HuH-7.5 (cell line): ENCODE measurements at places on chromosomes 1 and 21.

DNA sequence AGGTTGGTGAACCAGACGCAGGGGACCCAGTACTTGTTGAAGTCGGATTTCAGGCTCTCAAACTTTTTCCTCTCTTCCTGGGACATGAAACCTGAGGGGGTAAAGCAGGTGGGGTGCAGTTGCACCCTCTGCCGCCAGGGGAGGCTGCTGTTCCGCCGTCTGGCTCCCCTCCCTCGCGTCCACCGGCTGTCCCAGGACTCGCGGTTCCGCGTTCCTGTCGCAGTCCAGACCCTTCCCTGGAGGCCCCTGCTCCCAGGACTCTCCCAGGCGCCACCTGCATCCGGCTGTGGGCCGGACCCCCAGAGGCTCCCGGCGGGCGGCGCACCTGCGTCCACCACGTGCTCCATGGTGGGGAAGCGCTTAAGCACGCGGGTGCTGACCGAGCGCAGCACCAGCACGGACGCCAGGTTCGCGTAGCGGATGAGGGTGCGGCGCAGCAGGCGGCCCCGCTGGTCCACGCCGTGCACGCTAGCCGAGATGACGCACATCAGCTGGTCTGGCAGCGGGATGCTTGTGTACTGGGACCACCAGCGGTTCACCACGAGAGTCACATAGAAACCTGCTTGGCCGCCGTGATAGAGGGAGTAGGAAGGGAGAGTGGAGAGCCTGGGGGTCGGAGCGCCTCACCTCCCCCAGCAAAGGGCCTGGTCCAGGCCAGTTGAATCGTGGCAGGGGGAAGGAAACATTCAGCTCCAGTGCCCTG is 1.7 kb downstream of the BEST4 start:
- DNase-seq: peak; percentile 80

- DNase-seq: no peak
These were observed 5.1 kb upstream of the OLFML2B start for GRCh38 chr1:162028726-162029125.

- no peak for DNase-seq
These were observed 407.8 kb downstream of the PTPRC start for GRCh38 chr1:199046618-199047017.

DNA sequence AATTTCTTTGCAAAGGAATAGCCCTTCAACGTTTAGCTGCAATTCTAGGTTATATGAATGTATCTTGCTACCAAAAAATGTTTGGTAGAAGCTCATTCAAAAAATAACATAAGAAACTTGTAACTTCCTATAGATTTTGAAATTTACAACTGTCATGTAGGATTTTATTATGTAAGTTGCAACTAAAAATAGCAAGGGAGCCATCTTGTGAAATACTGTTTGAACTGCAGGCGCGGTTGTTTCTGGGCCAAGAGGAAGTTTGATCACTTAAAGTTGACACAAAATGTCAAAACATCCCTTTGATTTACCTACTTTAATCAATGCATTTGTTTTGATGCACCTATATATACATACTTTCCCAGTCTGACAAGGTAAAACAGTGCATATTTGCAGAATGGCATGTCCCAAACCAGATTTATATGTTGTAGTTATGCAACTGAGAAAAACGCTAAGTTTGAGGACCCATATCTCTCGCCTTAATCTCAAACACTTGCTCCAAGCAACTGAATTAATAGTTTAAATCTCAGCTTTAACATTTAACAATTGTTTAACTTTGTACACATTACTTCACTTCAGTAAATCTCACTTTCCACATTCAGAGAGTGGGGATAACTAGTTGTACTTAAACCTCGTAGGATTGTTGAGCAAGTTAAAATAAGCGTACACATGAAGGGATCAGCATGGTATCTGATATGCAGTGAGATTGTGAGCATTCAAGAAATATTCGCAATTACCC is 63.9 kb downstream of the KCNK2 start:
- no peak for DNase-seq

GRCh38 chr1:168439456-168440375 is 104.1 kb downstream of the XCL2 start:
- DNase-seq: peak; percentile 43

DNA sequence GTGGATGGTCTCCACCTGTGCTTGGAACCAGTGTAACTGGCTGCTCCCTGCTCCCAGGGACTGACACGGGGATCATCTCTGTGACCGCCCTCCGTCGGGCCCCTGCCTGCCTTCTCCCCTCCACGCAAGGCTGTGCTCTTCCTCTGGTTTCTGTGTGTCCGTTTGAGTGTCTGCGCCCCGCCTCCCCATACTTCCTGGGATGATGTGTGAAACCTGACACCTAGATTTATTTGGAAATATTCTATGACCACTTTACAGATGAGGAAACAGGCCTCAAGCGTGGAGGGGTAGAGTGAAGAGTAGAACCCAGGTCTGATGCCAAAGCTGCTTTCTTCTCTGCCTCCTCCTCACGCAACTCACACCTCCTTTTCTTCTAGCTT is 24.3 kb downstream of the LDLRAP1 start:
- DNase-seq: no peak

DNA sequence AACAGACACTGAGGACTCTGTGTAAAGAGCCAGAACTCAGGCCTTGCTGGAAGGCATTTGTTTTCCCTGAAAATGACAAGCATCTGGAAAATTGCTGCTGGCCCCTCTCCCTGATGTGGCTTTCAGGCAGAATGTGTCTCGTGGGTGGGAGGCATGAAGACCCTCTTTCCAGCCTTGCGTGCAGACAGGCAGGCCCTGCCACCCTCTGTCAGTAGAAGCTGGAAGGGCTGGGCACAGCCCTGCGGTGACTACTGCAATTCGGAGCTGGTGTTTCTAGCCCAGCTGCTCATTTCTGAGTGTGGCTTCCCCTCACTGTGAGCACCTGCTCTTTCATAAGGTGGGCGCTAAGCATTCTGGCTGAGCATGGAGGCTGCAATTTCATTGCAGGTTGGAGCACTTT is 349.9 kb downstream of the PTPRU start:
- no peak for DNase-seq

GRCh38 chr21:37237764-37238163 is 29.4 kb downstream of the VPS26C start:
- no peak for DNase-seq
